ENCODE measurements at places on chromosomes 6 and 20.
A peak's percentile ranks its signal among the peaks of the same experiment; 100 is the strongest.

GRCh38 chr20:46545077-46545826 lies 5.2 kb downstream of the OCSTAMP start:
- DNase-seq: no peak

GRCh38 chr6:136429264-136430065 lies 120.8 kb downstream of the MAP7 start:
- peak; percentile 56 for DNase-seq

DNA sequence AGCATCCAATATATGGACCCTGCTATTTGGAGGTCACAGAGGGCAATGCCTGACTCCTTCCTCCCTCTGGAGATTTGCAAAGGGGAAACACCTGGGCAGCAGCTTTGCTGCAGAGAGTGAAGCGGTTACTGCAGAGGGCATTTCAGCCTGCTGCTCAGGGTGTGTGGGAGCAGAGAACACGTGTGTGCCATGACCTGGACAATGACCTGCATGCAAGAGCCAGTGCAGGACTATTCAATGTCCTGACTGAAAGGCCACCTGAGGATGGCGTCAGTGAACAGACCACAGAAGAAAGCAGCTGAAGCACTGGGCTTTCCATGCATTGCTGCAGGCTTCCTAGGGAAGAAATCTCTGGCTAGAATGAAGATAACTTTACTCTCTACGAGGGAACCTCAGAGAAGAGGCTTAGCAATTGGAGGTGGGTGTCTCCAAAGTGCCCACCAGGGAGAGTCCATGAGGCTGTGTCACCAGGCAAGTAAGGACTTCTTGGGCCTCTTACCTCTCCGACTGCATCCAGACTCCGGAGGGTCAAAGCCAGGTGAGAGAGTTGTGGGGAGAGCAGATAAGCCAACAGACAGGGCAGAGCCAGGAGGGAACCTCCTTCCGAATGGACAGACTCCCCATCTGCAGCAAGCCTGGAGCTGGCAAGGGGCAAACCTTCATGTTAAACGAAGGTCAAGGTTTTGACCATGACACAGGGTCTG lies 52.9 kb upstream of the PMEPA1 start:
- no peak for DNase-seq

DNA sequence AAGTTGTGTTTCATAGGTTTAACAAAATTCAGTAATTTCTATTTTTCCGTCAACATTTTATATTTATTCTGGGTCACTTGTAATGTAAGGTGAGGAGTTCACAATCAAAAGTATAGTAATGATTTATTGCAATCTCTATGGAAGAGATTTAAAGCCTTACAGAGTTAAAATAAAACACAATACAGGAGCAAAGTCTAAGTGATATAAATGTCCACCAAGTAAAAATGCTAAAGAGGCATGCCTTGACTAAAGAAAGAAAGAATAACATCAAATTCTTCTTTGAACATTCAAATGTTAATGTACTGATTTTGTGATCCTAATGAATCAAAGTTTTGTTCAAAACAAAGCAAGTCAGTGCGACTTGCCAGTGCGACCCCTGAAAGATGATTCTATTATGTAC lies 61.5 kb downstream of the REPS1 start:
- no peak for DNase-seq

DNA sequence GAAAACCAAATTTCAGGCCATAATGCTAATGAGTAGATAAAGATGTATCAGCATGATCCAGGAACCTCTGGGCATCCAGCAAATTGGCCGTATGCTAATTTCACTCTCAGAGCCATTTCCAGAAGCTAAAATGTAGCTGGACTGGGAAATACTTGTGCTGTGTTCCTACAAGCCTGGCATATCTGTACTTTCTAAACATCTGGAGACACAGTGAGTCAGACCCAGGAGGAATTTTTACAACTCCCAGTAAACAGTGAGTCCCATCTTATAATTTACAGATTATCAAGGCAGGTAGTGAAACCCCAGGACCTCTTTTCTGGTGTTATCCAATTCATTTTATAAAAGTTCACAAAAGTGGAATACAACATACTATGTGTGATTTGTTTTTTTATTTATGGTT lies 683.0 kb upstream of the ADGRB3 start:
- no peak for DNase-seq

- DNase-seq: peak; percentile 8
Observed at GRCh38 chr6:2665146-2666070, 85.3 kb downstream of the MYLK4 start.

All from NCI-H2171 (cell line).